ENCODE measurements at places on chromosomes 3 and 15.

GRCh38 chr3:180433152-180433551 lies 168.8 kb upstream of the TTC14 start:
- no peak for DNase-seq

- no peak for DNase-seq
These were observed 9.6 kb upstream of the ZXDC start for GRCh38 chr3:126485176-126485897.

DNA sequence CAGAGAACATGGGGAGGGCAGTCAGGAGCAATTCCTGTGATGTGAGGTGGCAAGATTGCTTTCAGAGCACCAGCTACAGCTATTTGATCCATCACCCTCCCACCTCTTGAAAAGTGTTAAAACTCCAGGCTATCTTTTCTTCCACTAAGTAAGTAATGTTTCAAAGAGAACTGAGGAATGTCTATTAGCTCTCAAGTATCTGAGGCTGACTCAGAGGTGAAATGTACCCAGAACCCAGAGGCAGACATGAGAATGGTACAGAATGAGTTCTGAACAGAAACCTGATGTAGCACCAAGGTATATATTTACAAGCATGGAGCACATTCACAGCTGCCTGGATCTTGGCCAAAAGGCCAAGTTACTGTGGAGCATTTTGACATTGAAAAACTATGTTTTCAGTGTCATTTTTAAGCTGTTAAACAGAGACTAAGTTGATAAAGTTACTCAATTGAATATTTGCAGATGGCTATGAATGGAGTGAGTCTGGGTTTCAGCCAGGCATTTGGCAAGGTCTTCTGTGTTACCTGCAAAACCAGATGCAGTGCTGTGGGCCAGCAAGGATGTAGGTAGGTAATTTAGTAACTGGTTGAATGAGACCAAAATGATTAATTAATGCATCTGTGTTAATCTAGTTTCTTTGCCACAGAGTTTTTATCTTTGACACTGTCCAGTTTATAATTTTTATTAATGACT lies 227.7 kb upstream of the CD96 start:
- DNase-seq: no peak

DNA sequence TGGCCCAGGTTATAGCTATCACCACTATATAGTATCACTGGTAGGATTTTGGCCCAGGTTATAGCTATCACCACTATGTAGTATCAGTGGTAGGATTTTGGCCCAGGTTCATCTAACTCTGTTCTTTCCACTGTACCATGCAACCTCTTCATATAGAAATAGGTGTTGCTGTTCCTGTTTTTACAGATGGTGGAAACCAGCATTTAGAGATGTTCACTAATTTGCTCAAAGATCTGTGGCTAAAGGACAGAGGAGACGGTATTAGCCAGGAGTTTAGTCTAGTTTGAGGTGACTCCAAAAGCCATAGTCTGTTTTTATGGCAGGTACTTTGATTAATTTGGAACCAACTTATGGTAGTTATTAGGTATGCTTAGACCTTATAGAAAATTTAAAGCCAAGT lies 3.1 kb downstream of the LRCH3 start:
- no peak for DNase-seq

DNA sequence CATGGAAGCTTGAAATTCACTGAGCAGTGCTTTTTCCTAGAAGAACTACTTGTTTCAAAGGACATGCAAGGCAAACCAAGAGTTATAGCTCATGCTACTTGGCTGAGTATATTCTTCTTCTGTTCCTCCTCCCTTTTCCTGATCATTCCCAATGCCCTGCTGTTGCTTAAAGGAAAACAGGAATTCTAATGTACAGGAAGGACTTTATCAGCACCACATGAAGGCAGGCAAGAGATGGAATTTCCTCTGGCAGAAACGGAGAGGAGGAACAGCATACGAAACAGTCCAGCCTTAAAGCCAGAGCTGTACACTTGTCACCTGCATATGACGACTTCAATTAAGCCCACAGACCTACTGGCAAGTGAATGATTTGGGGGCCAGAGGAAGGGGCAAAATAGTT lies 15.7 kb downstream of the MEIS2 start:
- no peak for DNase-seq

DNA sequence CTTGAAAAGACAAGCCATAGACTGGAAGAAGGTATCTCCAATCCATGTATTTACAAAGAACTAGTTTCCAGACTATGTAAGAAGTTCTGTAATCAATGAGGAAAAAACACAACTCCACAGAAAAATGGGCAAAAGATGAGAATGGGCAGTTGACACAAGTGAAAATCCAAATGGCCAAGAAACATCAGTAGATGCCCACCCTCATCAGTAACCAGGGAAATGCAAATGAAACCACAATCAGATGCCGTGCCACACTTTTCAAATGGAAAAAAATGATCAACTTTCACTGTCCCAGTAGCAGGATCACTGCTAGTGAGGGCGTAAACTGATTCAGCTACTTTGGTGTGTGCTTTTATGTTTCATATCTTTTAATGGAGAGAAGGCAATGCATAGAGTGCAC lies 4.5 kb upstream of the CPEB1 start:
- no peak for DNase-seq

DNA sequence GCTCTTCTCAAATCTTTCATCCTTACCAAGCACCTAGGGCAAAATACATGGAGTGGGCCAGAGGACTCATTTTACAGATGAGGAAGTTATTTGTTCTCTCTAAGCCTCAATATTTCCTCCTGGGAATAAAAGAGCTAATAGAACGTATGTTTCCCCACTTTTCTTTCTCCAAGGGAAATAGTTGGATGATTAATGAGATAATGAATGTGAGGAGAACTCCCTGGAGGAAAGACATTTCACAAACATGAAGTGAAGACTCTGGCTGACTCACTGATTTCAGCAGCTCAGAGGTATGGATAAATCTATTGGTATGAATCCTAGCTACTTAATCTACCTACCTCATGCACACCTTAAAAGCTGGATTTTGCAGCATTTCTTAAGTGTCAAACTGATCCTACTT lies 98.4 kb downstream of the ECT2 start:
- no peak for DNase-seq

DNA sequence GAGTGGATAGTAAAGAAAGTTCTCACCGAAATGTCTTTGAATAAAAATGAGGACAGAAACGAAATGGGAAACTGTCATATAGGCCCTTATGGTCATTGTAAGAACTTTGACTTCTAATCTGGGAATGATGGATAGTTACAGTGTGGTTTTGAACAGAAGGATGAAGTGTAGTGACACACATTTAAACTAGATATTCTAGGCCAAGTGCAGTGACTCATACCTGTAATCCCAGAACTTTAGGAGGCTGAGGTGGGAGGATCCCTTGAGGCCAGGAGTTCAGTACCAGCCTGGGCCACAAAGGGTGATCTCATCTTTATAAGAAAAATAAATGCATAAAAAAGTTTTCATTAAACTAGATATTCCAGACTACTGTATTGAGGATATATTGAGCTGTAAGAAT lies 452.8 kb downstream of the ROBO1 start:
- DNase-seq: no peak

DNA sequence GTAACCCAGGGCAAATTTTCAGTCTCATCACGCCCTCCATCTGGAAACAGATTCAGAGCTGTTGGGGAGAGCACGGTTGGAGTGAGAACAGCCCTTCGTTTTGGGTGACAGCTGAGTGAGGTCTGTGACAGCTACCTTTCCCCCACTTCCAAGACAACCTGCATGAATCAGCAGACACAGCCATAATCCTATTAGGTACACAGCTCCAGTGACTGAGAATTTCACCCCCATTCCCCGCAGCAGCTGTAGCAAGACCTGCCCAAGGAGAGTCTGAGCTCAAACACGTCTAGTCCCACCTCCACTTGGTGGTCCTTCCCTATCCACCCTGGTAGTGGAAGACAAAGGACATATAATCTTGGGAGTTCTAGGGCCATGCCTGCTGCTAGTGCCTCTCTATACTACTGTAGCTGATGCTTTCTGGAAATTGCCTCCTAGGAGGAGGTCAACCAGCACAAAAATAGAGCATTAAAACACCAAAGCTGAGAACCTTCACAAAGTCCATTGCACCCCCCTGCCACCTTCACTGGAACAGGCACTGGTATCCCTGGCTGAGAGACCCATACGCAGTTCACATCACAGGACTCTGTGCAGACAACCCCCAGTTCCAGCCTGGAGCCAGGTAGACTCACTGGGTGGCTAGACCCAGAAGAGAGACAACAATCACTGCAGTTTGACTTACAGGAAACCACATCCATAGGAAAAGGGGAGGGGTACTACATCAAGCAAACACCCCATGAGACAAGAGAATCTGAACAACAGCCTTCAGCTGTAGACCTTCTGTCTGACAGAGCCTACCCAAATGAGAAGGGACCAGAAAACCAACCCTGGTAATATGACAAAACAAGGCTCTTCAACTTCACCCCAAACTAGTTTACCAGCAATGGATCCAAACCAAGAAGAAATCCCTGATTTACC lies 448.6 kb upstream of the CBLB start:
- DNase-seq: no peak

GRCh38 chr3:86967062-86967461 lies 23.9 kb downstream of the VGLL3 start:
- no peak for DNase-seq

DNA sequence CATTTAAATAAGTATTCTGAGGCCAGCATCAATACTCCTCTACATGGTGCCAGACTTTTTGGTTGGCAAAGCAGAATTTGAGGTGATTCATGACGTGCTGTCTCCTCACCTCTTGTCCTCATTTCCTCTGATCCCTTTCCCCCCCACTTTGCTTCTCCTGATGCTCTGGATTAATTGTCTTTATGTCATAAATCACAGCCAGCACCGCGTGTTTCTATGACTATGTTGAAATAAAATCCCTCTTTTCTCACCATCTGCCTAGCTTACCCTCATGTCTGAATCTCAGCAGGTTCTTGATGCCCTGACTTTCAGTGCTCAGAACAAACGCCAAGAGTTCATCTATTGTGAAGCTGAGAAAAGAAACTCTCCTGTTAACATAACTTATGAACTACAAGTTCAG lies 19.7 kb upstream of the PTPRG start:
- DNase-seq: no peak

- no peak for DNase-seq
These were observed 55.0 kb upstream of the MANF start for GRCh38 chr3:51330046-51330445.

DNA sequence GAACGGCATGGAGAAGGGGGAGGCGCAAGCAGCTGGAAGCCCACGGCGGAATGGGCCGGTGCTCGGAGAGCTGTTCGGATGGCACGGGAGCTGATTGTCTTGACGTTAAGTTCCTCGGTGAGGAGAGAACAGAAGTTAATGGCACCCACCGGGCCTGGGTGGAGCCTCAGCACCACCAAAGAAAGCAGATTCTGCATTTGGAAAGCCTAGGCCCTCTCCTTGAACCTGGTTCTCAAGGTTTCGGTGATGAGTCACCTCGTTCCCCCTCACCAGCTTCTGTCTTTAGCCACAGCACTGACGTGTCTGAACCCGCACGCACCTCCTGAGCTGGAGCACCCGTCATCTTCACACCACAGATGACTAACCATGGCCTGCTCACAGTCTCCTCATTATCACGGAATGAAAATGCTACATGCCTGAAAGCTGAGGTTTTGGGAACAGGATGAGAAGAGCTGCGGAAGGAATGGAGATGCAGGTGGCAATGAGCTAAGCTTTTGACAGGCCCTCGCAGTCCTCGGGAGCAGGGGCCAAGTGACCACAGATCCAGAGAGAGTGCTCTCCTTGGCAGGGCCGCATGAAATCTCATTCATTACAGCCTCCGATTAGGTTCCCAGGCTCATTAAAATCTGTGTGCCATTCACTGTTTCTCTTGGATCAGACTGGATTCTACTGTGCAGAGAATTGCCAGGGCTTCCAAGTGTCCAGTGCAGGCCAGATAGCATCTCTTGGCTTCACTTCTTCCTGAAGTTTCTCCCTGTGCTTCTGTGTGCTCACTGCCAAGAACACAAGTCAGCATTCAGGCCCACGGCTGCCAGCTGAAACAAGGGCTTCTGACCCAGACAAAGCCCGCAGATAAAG lies 96.3 kb upstream of the DLG1 start:
- no peak for DNase-seq

GRCh38 chr15:25248583-25249235 lies 190.1 kb downstream of the UBE3A start:
- no peak for DNase-seq

- DNase-seq: no peak
These were observed 24.7 kb upstream of the PRR23E start for GRCh38 chr3:127168271-127168670.

DNA sequence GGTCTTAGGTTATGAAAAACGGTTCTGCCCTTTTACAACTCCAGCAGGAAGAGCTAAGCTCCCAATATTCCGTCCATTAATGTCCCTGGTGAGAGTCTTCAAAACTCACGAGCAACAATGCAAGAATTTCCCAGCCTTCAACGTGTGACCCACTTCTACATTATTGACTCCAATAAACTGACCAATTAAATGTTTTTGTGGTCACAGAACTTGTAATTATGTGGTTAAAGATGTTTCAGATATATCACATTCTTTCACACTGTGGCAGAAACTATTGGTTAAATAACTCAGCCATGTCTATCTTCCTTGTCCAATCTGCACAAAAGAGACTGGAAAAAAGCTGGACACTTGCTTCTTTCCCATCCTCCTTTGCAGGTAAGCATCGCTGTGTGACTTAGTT lies 286.6 kb upstream of the ADAMTS9 start:
- DNase-seq: no peak

GRCh38 chr3:177197727-177198460 lies 612 bp upstream of the TBL1XR1 start:
- no peak for DNase-seq

DNA sequence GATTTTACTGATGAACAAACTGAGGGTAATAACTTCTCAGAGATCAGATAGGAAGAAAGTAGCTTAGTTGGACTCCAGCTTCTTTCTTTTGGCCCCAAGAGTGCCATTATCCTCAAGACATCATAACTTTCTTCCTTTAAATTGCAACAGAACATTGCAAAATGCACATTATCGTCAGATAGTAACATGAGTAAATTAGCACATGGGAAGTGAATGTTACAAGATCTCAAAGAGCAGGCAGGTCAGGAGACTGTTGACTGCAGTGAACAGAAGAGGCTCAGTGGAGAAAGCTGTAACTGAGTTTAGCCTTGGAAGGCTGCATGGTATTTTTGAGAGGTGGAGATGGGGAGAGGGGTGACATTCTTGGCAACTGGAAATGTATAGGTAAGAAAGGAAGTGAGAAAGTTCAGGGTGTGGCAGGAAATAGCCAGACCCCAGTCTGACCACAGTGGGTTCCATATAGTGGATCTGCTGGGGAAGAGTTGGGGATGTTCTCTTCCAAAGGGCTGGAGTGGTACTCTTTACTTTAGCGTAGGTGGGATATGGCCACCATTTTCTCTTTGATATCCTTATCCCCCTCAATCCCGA lies 307.7 kb downstream of the RPLP1 start:
- no peak for DNase-seq

DNA sequence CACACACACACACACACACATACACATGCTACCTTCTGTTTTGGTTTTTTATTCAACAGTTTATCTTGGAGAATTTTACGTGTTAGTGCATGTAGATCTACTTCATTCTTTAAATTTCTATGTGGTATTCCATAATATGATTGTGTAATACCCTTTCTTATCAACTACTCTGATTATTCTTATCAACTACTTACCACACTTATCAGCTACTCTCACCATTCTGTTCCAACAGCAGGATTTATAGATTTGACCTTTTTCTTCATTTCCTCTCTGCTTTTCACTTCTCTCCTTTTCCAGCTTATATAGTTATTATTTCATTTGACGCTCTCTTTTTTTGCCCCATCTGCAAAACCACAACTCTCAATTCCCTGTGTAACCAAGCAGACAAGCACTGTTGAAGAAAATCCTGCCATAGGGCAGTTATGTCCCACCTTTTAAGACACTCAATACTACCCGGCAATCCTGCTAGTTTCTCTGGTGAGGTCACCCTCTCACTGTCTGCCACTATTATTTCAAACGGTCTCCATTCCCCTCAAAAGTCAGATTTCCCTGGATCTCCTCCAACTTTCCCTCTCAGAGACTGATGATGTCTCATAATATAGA lies 56.9 kb upstream of the SATB1 start:
- DNase-seq: no peak
